ENCODE measurements at places on chromosomes 4 and X.

GRCh38 chr4:137430171-137430570 lies 102.1 kb downstream of the PCDH18 start:
- DNase-seq = no peak

DNA sequence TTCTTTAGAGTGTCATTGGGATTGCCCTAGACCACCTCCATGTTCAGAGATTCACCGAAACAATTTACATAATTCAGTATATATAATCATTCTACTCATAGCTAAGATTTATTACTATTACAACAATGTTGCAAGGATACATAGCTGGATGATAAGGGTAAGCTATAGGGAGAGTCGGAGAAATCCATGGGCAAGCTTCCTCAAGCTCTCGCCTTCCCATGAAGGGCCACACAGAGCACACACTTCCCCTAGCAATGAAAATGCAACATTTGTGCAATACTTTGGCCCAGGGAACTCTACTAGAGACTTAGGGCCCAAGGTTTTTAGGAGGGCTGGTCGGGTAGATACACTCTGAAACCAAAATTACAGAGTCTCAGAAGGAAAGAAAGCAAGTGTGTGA lies 49.7 kb upstream of the ABCG2 start:
- DNase-seq = no peak

- no peak for DNase-seq
Measured at GRCh38 chrX:135893294-135893817, at the start of the genes CT45A10 and SAGE1. TSS of gene CT45A10 (minus strand) at chrX:135893444. CDS start at chrX:135885344, 8,100 bp downstream. TSS of gene SAGE1 (plus strand) at chrX:135893716. CDS start at chrX:135896243, 2,527 bp downstream.

GRCh38 chr4:100989401-100989800 lies 357.9 kb downstream of the PPP3CA start:
- DNase-seq = no peak

- no peak for DNase-seq
Measured at GRCh38 chr4:82711158-82711785, 87.3 kb downstream of the SCD5 start.

GRCh38 chr4:135250040-135250439 lies 1048.5 kb upstream of the PABPC4L start:
- no peak for DNase-seq

DNA sequence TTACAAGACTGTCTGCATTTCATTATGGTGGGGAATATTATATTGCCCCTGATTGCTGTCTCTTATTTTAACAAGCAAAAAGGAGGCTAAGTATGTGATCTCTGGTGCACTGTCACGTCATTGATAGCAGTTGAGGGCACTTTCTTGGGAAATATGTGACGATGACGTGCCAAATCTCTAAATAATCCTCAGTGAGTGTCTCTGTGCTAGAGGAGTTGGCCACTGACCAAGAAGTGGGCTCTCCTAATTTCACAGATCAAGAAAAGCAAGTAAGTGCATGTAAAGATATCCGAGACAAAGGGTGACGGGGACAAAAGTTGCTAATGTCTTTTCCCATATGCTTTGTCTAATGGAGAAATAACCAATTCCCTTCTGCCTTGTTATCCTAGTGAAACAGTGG lies 487.4 kb upstream of the TENM3 start:
- no peak for DNase-seq

All from activated CD8-positive, alpha-beta memory T cell treated with anti-CD3 and anti-CD28 coated beads for 1 hour (primary cell).